ENCODE measurements at places on chromosomes 2 and 18.

DNA sequence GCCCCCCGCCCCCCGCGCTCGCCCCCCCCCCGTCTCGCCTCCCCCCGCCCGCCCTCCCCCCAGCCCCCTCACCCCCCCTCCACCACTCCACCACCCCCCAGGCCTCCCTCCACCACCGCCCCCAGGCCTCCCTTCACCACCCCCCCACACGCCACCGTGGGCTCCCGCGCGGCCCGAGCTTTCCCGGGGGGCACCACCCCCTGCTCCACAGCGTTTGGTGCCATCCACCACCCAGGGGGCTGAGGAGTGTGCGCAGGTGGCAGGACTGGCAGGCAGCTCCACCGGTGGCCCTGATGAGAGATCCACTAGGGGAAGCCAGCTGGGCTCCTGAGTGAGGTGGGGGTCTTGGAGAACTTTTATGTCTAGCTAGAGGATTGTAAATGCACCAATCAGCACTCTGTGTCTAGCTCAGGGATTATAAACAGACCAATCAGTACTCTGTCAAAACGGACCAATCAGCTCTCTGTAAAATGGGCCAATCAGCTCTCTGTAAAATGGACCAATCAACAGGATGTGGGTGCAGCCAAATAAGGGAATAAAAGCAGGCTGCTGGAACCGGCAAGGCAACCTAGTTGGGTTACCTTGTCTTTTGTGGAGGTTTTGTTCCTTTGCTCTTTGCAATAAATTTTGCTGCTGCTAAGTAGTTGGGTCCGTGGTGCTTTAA lies 43.0 kb upstream of the ITSN2 start:
- DNase-seq: no peak

DNA sequence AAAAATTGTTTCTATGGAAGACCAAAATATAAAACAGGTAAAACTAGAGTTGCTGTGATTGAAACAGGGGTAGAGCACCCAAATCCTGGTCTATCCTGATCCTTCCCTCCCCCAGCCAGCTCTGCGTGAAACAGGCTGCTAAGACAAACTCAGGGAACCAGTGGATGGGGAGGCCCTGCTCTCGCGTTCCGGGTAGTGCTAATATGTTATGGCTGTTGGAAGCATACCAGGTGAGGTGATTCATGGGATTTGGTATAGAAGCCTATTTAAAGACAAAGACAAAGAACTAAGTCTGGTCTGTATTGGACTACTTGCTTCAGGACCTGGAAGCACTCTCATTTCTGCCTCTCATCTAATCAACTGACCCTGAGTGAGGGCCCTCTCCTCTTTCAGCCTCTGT lies 63.0 kb upstream of the CCBE1 start:
- no peak for DNase-seq

GRCh38 chr2:88615822-88616221 lies 11.4 kb downstream of the EIF2AK3 start:
- no peak for DNase-seq

DNA sequence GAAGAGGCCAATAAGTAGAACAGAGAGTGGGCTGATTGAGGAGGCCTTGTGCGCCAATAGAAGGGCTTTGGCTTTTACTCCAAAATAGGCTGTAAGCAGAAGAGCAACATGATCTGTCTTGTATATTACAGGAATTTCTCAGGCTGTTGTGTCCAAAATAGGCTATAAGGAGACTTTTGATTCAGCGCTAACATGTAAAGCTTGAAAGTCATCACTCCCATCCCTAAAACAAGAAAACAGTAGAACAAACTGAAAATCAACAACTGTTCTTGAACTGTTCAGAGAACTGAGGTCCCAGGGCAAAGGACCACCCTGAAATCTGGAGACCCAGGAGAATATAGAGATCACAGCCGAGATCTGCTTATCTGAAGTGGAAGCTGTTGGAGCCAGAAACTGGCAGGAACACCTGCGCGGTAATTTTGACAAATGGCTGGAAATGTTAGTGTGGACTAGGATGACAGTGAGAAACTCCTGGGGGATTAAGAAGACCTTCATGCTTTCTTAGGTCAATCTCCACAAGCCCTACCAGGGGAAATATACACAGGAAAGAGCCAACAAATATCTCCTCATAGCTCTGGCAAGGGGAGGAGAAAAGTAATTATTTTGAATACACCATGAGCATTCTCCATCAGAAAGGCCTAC lies 258.6 kb downstream of the RBM43 start:
- no peak for DNase-seq

DNA sequence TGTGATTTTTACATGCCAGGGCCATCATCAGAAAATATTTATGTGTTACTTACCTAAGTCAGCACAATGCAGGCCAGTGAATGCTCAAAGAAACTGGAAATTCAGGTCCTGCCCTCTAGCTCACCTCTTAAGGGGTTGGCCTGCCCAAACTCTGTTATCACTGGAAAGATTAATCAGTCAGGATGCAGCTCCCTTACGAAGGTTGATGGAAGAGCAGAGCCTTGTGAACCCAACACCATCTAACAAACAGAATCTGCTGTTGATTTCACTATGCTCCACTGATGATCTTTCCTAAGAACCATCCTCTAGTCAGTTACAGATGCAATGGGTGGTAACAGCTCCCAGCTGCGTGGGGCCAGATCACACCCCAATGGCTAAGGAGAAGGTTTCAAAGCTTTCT lies 38.2 kb downstream of the SOX11 start:
- no peak for DNase-seq

GRCh38 chr2:157540102-157540501 lies 88.6 kb downstream of the ACVR1C start:
- DNase-seq: no peak
